ENCODE measurements at places on chromosomes 6 and 20.
A peak's percentile ranks its signal among the peaks of the same experiment; 100 is the strongest.

- DNase-seq = peak; percentile 4
Observed at GRCh38 chr20:13382786-13383185, 161.7 kb downstream of the ISM1 start.

DNA sequence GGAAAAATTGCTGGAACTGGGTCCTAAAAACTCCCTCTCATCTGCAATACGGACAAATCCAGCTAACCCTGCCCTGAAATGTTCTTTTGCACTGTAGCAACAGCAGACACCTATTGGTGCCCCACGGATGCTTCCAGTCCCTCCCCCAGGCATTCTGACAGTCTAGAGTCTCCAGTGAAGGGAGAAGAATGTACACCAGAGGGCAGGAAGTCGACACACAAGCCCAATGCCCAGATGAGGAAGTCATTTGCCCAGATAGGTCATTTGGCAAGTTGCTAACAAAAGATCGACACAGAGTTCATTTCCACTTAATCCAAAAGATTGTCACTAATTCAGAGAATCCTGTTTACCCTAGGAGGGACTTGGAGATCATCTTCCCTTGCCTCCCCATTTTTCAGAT is 293.0 kb upstream of the PRDM1 start:
- DNase-seq = no peak

- no peak for DNase-seq
Observed at GRCh38 chr20:50520222-50520880, 10.2 kb downstream of the PTPN1 start.

- no peak for DNase-seq
Observed at GRCh38 chr6:16154904-16155303, 26.0 kb downstream of the MYLIP start.

GRCh38 chr20:54525916-54526590 is 50.7 kb downstream of the DOK5 start:
- DNase-seq = no peak

- peak; percentile 63 for DNase-seq
Observed at GRCh38 chr6:37134036-37134395, 35.9 kb upstream of the PIM1 start.

GRCh38 chr6:155939253-155939652 is 483.6 kb upstream of the NOX3 start:
- DNase-seq = no peak

- DNase-seq = no peak
Observed at GRCh38 chr6:89008001-89008814, 44.8 kb upstream of the RNGTT start.

- no peak for DNase-seq
Observed at GRCh38 chr6:8441452-8441851, 6.1 kb upstream of the SLC35B3 start.

DNA sequence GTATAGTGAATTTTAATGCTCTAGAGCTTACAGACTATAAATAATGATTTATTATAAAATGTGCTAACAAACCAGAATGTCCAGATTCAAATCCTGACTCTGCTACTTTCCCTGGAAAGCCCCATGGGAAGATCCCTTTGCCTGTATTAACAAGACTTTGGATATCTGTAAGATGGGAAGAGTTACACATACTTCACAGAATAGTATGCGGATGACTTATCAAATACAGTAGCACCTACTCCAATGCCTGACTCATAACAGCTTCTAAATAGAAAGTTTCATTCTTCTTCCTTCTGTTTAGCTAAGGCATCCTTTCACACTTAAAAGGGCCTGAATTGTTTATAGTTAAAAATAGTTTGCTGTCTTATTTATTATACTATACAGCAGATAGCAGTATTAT is 166.3 kb downstream of the KCNQ5 start:
- peak; percentile 49 for DNase-seq

GRCh38 chr6:51725155-51725554 is 362.3 kb downstream of the PKHD1 start:
- no peak for DNase-seq

DNA sequence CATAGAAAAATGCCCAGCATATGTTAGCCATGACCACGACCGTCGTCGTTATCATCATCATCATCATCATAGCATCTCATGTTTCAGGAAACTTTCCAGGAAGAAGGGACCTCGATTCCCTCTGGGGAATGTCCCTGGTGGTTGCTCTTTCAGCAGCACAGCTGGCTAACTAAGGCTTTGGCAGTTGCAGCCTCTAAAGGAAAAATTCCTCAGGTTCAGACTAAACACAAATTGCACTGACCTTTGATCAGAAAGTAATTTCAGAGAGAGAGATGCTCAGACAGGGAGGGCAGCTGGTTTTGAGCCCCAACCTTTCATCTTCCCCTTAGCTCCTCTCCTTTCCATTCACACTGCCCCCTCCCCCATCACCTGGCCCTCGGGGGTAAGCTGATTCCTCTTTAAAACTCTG is 5.6 kb upstream of the CFB start:
- no peak for DNase-seq

DNA sequence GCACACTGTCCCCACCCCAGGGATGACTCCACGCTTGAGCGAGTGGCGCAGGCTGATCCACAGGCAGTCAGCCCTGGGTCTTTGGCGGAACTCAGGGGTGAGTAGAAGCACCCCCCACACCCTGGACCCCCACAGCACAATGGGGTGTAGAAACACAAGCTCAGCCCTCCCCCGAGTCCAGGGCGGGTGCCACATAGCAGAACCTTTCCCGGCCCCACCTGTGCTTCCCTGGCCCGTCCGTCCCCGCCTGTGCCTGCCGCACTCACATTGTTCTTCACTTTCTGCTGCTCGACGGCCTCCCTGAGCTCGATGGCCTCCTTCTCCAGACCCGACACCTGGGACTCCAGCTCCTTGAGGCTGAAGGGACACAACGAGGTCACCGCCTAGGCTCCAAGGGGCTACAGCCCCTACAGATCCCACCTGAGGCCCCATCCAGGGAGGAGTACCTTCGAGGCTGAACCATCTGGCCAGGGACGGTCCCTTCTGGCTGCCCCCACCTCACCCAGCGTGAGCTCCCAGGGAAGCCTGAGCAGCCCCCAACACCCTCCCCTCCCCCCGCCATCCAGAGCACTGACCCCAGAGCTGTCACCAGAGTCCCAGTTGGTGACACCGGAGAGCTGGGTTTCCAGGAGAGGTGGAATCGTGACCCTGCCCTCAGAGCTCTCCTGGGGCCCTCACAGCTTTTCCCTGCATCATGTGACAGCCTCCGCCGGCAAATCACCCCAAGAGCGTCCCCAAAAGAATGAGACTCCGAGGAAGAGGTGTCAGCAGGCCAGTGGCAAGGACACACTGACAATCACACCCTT is 55.6 kb downstream of the DSTN start:
- DNase-seq = no peak

GRCh38 chr20:63696628-63697356 is at the start of gene TNFRSF6B:
TSS of gene TNFRSF6B (plus strand) at chr20:63696652. CDS start at chr20:63696768, 116 bp downstream.
- no peak for DNase-seq

GRCh38 chr20:11676630-11677287 is 240.9 kb upstream of the BTBD3 start:
- peak; percentile 35 for DNase-seq

- DNase-seq = no peak
Observed at GRCh38 chr6:160685762-160686450, 16.1 kb upstream of the PLG start.

DNA sequence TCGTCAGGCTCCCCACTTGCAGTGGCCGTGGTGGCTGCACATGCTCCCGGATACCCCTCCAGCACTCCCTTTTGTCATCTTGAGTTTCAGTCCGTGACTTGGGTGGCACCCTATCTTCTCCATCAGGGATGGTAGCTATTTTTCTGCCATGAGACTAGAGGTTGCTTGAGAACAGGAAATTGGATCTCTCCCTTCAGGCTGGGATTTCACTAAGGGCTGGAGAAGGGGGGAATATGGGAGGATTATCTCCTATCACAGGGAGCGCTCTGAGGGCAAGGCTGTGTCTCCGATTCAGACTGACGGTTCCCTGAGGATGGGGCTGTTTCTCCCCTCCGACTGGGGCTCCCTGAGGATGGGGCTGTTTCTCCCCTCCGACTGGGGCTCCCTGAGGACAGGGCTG is 123.1 kb downstream of the MRPL14 start:
- no peak for DNase-seq

DNA sequence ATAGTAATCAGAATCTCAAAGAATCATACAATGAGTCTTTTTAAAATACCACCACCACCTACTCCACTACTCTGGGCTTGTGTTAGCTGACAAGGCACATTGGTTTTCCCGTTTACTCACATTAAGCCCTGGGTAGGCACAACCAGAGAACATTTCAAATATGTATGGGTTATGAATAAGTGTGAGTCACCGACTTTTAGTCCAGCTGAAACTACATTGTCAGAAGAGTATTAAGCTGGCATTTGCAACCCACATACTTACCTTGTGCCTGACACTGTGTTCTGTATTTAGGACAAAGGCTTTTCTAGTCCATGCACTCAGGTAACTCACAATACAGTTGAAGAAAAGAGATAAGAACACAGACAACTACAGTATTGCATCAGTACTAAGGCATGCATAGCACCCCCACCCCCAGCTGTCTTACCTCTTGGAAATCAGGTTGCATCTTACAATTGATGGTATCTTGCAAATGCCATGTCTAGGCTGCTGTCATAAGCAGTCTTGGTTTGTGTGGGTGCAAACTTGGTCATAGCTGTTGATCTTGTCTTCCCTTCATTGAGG is 40.3 kb upstream of the AHI1 start:
- DNase-seq = peak; percentile 24

DNA sequence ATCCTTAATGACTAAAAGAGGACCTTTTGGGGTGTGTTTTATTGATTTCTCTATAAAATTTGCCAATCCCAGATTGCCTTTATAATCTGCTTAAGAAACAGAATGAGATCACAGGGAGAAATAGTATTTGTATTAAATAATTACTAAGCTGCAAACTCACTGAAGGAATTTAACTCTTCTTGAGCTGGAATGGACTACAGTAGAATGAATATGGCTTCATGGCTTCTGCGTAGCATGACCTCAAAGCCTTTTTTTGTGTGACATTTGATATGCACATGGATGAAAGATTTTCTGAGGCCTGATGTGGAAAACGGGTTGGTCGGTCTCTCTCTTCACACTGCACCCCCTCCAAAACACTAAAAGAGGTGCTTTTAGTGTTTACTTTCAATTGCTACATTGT is 115.9 kb downstream of the QKI start:
- no peak for DNase-seq

- no peak for DNase-seq
Observed at GRCh38 chr20:8213831-8214587, 81.9 kb downstream of the PLCB1 start.
